Kidney capillary endothelial cell (primary cell): ENCODE measurements at places on chromosomes 4 and X.

- DNase-seq = no peak
Measured at GRCh38 chr4:123776267-123776666, 379.7 kb downstream of the SPRY1 start.

DNA sequence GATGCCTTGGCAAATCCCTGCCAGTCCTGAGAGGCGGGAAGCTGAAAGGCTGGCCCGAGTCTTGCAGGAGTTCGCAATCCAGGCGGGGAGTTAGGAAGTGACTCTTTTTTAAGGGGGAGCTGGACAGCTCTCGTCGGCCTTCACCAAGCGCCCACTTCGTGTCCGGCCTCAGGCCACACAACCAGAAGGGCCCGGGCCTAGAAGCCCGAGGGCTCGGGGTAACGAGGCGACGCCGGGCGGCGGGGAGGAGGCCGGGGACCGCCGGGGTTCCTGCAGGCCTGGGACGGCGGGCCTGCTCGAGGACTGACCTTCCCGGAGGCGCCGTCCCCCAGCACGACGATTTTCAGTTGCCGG is 395 bp downstream of the RAB28 start:
- DNase-seq = peak; percentile 71

DNA sequence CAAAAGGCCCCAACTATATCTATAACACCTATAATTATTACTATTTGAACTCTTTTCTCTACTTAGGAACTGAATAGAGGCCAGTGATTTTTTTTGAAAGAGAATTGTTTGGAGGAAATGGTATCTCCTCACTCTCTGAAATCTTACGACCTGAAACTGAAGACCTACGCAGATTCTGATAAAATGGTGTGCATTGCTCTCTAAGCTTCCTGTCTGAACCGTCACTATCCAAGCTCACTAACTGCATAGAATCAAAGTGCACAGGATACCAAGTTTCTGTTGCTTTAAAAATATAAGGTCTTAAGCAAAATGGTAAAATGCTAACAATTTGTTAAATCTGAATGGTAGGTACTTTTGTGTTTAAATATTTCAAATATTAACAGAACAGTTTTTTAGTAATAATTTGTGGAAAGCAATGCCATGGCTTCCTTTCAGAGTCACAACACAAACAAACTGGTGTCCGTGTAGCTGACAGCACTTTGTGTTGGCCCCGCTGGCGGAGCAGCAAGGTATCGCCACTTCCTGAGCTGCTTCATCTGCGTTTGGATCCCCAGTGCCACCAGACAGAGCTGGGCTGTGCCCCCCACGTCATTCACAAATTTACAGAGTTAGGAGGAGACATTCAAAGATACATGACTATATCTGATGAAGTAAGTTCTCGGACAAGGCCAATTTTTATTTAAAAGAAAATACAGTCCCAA is 313.9 kb downstream of the FBXW7 start:
- no peak for DNase-seq

GRCh38 chrX:122055979-122056715 is 1008.7 kb downstream of the GLUD2 start:
- DNase-seq = no peak

DNA sequence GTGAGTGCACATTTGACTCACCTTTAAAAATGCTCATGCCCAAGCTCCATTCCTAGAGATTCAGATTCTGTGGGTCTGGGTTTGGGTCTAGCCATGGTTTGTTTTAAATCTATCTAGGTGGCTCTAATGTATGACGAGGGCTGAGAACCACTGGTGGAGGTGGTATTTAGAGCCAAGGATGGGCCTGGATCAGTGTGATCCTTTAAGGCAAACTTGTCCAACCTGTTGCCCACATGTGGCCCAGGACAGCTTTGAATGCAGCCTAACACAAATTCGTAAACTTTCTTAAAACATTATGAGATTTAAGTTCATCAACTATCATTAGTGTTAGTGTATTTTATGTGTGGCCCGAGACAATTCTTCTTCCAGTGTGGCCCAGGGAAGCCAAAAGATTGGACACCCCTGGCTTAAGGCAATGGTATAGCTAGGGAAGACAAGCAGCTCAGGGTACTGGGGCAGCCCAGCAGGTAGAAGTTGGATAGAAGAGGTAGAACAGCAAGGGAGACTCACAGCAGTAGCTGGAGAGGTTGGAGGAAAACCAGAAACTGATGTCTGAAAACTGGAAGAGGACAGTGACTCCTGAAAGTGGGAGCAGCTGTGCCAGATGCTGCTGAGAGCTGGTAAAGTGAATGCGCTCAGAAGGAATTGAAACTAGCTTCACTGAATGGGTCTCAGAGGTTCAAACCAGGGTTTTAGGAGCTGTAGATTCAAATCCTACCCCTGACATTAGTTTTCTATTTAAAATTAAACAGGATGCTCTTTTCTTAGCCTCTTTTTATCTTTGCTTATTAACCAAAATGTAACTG is 18.2 kb downstream of the ADD1 start:
- no peak for DNase-seq

- DNase-seq = no peak
Measured at GRCh38 chr4:101693842-101694398, 96.6 kb upstream of the BANK1 start.

GRCh38 chrX:13099121-13099520 is 54.7 kb upstream of the FAM9C start:
- no peak for DNase-seq

- DNase-seq = peak; percentile 7
Measured at GRCh38 chrX:10755439-10756334, 135.3 kb upstream of the MID1 start.

GRCh38 chr4:64670647-64671046 is 261.4 kb upstream of the TECRL start:
- no peak for DNase-seq

GRCh38 chr4:129899849-129900248 is 803.9 kb downstream of the C4orf33 start:
- no peak for DNase-seq

DNA sequence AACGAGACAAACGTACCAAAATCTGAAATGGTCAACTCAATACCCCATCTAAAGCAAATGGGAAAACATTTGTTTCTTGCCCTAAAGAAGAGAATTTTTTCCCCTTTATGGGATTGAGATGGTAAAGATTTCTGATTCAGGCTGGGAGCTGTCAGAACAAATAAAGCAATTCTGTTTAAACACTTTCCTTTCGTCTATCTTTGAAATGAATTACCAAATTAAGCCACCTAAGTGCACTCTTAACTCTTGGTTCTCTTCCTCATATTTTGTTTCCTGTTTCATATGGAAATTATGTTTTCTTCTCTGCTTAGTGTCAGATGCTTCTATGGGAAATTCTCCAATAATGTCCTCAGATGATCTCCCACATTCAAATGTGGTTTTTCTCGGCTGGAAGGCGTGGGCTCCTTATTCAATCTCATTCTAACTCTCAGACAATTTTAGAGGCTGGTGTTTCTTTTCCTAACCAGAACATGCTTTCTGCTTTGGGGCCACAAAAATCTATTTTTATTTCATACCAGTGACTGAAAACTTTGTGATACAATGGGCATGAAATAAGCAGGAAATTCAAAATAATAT is 50.3 kb upstream of the HPF1 start:
- no peak for DNase-seq

DNA sequence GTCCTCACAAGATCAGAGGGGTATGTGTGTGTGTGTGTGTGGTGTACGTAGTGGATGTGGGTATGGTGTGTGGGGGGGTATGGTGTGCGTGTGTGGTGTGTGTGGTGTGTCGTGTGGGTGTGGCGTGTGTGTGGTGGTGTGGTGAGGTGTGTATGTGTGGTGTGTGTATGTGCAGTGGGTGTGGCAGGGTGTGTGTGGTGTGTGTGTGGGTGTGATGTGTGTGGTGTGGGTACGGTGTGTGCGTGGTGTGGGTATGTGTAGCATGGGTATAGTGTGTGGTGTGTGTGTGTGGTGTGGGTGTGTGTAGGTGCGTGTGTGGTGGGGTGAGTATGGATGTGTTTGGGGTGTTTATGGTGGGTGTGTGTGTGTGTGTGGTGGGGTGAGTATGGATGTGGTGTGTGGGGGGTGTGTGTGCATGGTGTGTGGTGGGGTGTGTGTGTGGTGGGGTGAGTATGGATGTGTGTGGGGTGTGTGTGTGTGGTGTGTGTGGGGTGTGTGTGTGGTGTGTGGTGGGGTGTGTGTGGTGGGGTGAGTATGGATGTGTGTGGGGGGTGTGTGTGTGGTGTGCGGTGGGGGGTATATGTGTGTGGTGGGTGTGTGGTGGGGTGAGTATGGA is 182.0 kb downstream of the PALLD start:
- DNase-seq = no peak

- DNase-seq = no peak
Measured at GRCh38 chrX:45850197-45850774, 649.6 kb upstream of the DIPK2B start.

DNA sequence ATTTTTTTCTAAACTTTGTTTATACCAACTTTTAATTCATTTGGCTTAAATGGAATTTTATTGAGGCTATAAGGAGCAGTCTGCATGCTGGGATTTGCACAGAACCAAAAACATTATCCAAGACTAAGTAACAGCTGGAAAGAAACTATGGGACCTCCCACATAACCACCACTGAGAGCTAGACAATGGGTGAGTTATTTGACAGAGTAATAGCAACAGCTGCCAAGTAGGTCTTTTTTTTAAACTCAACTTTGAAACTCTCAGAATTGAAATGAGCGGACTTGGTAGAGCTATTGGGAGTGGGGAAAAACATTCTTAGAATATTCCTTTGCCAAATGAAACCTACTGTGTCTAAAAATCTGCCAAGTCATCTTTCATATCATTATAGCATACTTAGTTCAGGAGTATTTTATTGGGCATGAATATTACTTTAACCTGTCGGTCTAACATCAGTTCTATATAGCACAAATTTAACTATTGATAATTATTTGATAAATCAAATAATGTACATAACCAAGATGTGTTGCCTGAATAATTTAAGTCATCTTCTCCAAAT is 1428.0 kb downstream of the PCDH7 start:
- DNase-seq = no peak

DNA sequence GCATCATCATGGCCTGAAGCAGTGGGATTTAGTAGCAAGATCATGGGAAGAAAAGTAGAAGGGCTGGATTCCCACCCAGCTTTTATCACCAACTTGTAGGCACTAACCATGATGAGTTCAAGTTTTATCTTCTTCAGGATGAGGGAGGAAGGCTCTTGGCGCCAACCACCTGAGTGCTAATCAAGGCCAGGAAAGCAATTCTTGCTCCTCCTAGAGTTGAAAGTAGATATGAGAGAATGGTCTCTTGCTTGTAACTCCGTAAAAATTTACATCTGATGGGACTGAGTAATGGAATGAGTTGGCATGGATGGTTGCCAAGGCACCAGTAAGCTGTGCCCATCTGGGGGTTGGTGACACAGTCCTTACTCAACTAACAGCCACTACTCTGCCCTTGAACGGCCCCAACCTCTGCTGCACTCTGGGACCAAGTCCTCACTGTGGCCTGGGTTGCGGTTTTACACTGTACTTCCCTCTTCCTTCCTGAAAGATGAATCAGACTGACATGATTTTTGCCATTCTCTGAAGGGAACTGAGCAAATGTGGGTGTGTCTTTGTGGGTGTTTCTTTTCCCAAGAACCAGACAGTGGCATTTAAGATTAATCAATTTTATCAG is 39.4 kb upstream of the NDP start:
- DNase-seq = peak; percentile 73

- no peak for DNase-seq
Measured at GRCh38 chrX:66050140-66050569, 10.3 kb upstream of the VSIG4 start.

DNA sequence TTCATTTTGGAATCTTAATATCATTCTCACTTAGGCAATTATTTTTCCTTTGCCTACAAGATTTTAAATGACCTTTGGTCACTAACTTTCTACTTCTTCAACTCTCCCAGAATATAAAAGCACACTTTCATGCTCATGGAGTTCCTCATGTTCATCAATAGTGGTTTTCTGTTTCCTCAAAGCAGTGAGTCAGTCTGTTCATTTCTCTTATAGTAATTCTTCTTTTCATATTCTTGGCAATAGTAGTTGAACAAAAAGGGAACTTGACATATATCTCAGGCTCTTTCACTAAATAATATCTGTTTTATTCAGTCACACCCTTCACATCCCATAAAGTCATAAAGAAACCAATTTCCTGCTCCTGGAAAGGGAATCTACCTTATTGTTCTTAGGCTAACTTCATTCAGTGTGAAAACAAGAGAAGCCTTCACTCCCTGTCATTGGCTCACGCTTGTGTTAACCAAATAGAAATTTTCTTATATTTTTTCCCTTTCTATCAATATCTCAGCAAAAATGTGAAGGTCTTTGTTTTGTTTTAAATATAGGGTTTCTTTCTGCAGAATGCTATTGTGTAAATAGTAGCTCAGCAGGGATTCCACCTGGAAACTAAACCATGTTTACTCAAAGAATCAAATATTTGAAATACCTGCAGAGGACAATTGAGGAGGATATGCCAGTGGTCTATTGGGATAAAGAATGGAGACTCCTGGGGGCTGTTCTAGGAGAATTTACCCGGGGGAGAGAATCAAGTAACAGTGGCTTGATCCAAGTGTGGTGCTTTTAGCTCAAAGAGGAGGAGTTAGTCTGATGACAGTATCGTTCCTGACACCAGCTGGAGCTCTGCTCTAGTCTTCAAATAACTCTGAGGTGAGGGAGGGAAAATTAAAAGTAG is 13.4 kb upstream of the TNIP3 start:
- DNase-seq = no peak

DNA sequence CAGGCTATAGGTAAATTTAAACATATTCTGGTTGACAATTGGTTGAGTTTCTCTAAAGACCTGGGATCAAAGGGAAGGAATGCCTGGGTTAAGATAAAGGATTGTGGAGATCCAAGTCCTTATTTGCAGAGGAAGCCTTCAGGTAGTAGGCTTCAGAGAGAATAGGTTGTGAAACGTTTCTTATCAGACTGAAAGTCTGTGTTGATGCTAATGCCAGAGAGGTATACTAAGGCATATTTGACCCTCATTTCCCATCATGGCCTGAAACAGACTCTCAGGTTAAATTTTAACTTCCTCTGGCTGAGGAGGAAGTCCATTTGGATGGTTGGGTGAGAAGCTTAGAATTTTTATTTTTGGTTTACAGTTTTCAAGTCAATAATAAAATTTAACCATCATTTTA is 48.1 kb downstream of the UGT2A2 start:
- DNase-seq = no peak

DNA sequence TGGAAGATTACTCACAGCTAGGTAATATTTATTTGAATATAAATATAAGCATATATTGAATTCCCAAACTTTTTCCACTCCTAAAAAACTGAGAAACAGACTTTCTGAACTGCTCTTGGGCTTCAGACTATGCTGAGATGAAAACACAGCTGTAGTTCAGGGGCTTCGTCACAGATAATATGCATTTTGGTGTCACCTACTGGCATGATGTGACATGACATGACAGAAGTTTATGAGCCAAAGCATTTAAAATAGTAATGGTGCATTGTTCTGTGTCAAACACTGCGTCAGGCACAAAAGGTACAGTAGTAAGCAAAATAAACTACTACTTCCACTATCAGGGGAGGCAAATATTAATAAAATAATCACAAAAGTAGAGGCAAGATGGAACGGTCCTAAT is 171.3 kb downstream of the BTC start:
- DNase-seq = peak; percentile 74

DNA sequence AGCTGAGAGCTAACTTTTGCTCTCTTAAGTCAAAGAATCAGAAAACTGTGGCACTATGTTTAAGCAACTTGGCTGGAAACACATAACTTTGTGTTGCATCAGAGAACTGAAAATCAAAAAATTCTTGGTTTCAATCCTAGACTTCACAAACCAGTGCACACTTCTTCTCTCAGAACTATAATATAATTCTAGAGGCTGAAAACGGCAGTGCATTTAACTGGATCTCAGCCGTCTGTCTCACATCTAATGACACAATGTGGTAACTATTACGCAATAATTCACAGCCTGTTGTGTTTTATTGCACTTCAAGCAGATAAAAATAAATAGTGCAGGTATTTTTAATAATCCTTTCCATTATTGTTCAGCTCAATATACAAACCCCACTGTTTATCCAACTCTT is 260.6 kb upstream of the DIAPH2 start:
- DNase-seq = no peak
